ENCODE measurements at places on chromosomes 12 and 14. TPM values are rescaled to one million over a fixed set of nuclear protein-coding genes. Genes with fewer than 3 reads are reported as not detected.

DNA sequence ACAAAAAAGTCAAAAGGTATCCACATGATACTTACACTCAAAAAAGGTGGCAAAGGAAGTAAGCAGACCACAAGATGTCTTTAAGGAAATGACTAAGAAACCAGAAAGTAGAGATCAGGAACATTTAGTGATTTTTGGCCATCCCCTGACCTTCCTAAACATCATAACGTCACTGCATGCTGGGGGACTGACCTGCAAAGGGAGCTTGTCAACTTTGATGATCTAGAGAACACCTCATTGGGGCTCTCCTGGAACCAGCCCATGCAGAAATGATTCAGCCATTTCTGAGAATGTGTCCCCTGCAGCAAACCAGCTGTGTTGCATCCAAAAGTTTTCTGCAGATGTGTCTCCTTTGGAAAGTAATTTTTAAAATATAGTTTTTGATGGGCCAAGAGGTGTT lies 152.2 kb upstream of the RASSF8 start:
- peaks cover 6% of the 10 kb centered on the region for H3K27me3 ChIP-seq
- DNase-seq = no peak
- no peak overlapping the region for H3K27ac ChIP-seq
- H3K36me3 ChIP-seq = no peaks in the 10 kb centered on the region

DUSP16 gene
- 1.1 TPM for total RNA-seq

- DNase-seq = no peak
- peak overlapping the region; percentile 95 for H3K27ac ChIP-seq
- H3K4me1 ChIP-seq = peaks cover 85% of the 10 kb centered on the region
These were observed 109.8 kb upstream of the BCAT1 start for GRCh38 chr12:25058658-25059058.

GRCh38 chr12:66048218-66048834 lies 82.2 kb downstream of the LLPH start:
- peaks cover 3% of the 10 kb centered on the region for H3K27me3 ChIP-seq
- H3K27ac ChIP-seq = no peak overlapping the region
- no peak overlapping the region for H3K4me3 ChIP-seq
- H3K36me3 ChIP-seq = no peaks in the 10 kb centered on the region
- DNase-seq = no peak

GRCh38 chr12:44876544-44877410 lies 662 bp upstream of the NELL2 start:
- peaks cover 33% of the 10 kb centered on the region for H3K27me3 ChIP-seq
- H3K4me1 ChIP-seq = peaks cover 22% of the 10 kb centered on the region
- H3K27ac ChIP-seq = no peak overlapping the region
- no peak for DNase-seq
- peaks cover 1% of the 10 kb centered on the region for H3K36me3 ChIP-seq
- peak overlapping the region; percentile 84 for H3K4me3 ChIP-seq

CCDC38 gene
- total RNA-seq = 0.42 TPM

DNA sequence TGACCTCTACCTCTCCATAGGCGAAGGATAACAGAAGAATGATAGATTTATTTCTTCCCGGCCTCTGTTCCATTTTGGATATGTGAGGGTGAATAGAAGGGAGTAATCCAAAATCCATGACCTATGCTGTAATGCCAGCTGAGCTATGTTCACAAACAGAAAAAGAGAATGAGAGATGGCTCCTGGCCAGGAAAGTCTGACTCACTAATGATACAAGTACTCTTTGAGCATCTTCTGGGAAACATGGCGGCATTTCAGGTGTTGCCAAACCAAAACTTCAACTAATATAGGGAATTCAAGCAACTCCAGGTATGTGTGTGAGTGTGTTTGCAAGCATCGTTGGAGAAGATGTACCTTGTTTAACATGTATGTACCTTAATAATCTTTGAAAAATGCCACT lies 55.1 kb downstream of the MED13L start:
- H3K4me3 ChIP-seq = no peak overlapping the region
- peaks cover 21% of the 10 kb centered on the region for H3K36me3 ChIP-seq
- no peak for DNase-seq

DNA sequence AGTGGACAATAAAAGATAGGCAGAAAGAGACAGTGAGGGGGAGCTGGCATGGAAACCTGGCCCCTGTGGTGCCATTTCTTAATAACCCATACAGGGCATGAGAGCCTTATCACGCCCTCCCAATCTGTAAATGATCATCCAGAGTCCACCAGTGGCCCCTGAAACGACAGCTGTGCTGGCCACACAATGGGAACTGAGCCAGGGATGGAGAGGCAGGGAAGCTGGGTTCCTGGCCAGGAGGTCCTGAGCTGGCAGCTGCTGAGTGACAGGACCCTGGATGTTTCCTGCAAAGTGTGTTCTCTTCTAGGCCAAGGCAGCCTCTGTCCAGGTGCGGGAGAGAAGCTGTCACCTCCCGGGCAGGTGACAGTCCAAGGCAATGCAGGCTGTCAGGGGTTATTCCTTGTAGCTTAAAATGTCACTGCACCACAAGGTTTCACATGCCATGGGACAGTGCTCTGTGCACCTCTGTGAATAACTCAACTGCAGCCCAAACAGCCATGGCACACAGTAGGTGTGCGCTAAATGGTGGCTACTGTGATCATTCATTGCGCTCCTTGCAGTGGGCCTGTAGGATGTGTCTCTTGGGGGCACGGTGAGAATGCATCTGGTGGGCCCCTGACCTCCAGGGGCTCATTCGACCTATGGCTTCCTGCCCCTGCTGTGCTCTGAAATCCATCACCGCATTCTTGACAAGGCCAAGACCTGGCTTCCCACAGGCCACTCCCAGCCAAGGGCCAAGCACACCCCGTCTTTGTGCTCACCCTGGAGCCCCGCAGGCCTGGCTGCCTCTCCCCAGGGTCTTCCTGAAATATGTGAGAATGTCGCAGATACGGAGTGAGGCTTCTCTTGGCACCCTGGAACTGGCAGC lies 46.3 kb upstream of the BCL11B start:
- no peaks in the 10 kb centered on the region for H3K36me3 ChIP-seq
- no peak for DNase-seq
- no peak overlapping the region for H3K27ac ChIP-seq

DNA sequence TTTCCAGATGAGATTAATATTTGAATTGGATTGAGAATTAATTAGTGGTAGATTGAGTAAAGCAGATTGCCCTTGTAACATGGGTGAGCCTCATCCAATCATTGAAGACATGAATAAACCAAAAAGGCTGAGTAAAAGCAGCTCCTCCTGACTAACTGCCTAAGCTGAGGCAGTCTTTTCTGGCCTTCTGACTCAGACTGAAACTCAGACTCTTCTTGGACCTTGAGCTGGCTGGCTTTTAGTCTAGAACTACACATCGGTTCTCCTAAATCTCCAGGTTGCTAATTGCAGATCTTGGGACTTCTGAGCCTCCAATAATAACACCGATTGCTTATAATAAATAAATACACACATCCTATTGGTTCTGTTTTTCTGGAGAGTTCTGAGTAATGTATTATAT lies 24.0 kb downstream of the FKBP11 start:
- H3K4me3 ChIP-seq = no peak overlapping the region
- H3K36me3 ChIP-seq = no peaks in the 10 kb centered on the region
- H3K4me1 ChIP-seq = peaks cover 10% of the 10 kb centered on the region
- no peak overlapping the region for H3K27ac ChIP-seq
- no peak for DNase-seq
- H3K27me3 ChIP-seq = peaks cover 22% of the 10 kb centered on the region

DNA sequence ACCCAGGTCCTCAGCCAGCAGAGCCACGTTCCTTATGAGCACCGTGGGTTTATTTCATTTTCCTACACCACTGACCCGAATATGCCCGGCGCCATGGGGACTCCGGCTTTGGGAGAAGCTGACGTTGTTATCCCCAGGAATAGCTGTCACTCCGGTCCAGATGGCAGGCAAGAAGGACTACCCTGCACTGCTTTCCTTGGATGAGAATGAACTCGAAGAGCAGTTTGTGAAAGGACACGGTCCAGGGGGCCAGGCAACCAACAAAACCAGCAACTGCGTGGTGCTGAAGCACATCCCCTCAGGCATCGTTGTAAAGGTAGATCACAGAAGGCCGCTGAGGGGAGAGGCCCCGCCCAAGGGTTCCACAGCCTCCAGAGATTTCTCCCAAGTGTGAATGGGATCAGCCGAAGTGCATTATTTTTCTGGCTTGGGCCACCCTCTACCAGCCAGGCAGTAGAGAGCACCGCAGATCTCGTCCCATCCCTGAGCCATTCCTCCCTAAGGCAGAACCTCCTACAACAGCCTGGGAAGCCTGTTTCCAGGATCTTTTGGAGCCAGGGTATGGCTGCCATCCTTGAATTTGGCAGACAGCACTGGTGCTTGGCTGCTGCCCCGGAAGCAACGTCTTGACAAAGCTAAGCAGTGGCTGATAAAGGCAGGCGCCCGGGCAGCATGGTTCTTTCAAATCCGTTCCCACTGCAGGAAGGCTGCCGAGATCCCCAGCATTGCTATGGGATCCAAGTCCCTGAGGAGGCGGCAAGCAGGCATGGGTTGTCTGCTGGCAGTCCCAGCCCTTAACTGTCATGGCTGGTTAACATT lies 17.8 kb downstream of the CDK2AP1 start:
- no peaks in the 10 kb centered on the region for H3K27me3 ChIP-seq
- H3K4me3 ChIP-seq = no peak overlapping the region
- no peak for DNase-seq
- H3K4me1 ChIP-seq = peaks cover 16% of the 10 kb centered on the region

All from activated B cell treated with CpG ODN at 0.5 μM for 24 hours (primary cell).